ENCODE measurements at places on chromosomes 13 and 19.
A peak's percentile ranks its signal among the peaks of the same experiment; 100 is the strongest.

GRCh38 chr19:48390188-48391099, 907 bp downstream of the KDELR1 start:
- DNase-seq = peak; percentile 64

DNA sequence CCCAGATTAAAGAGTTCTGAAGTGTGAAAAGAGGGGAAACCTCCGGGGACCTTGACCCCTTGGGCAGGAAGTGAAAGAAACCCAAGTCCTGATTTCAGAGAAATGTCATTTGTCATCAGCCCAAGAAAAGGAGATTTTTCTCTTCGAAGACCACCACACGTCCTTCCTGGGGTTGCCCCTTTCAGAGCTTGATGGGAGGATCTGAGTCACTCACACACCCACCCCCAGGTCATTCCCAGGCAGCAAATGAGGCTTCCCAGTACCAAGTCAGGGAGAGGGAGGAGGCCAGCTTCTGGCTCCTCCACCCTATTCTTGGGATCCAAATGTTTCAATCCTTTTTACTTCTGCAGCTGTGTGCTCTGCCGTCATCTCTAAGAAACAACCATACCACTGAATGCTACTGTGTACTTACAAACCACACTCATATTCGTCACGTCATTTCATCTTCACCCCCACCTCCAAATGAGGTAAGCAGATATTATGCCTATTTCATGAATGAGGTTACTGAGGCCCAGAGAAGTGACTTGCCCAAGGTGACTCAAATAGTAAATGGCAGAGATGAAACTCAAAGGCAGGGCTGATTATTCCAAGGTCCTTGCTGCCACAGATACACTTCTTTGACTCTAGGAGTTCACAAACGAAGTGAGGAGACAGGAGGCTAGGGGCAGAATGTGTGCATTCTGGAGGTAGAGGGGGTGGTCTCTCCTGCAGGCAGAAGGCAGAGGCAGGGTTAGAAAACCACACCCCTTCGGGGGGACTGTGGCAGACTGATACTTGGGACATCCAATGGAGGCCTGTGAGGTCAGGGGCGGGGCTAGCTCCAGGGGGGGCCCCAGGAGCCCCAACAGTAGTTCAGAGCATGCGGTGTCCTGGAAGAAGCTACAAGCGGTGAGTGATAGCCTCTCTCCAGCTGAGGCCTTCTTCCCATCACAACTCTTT, 5.0 kb upstream of the KMT2B start:
- DNase-seq = no peak

DNA sequence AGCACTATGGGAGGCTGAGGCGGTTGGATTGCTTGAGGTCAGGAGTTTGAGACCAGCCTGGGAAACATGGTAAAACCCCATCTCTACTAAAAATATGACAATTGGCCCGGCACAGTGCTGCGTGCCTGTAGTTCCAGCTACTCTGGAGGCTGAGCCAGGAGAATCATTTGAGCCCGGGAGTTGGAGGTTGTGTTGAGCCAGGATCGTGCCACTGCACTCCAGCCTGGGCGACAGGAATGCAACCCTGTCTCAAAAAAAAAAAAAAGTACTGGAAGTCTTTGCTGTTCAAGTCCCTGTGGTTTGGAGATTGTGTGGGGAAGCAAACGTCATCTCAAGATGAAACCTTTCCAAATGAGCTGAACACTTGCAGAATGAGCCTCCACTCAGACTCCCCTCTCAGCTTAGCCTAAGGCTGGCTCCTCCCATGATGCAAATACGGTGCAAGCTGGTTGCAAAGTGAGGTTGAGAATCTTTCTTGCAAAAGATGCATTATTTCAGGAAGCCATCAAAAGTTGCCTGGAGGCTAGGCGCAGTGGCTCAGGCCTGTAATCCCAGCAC, 46.2 kb downstream of the MYO9B start:
- no peak for DNase-seq

GRCh38 chr13:50357586-50358118, 342.4 kb downstream of the KCNRG start:
- DNase-seq = no peak

DNA sequence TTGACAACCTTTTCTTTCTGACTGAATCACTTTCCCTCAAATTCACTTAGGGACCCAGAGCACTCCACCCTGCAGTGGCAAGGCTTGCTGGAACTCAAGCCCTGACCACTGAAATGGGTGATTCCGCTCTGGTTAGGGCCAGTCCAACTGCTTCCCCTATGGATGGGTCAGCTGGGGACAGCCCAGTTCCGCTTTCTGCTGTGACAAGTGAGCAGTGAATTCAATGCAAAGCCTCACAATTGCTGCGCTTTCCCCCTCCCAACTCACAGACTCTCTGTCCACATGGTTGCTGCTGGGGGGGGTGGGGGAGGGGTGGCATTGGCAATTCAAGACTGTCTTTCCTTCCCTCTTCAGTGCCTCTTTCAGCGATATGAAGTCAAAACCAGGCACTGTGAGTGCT, 18.7 kb downstream of the CD70 start:
- DNase-seq = peak; percentile 26

DNA sequence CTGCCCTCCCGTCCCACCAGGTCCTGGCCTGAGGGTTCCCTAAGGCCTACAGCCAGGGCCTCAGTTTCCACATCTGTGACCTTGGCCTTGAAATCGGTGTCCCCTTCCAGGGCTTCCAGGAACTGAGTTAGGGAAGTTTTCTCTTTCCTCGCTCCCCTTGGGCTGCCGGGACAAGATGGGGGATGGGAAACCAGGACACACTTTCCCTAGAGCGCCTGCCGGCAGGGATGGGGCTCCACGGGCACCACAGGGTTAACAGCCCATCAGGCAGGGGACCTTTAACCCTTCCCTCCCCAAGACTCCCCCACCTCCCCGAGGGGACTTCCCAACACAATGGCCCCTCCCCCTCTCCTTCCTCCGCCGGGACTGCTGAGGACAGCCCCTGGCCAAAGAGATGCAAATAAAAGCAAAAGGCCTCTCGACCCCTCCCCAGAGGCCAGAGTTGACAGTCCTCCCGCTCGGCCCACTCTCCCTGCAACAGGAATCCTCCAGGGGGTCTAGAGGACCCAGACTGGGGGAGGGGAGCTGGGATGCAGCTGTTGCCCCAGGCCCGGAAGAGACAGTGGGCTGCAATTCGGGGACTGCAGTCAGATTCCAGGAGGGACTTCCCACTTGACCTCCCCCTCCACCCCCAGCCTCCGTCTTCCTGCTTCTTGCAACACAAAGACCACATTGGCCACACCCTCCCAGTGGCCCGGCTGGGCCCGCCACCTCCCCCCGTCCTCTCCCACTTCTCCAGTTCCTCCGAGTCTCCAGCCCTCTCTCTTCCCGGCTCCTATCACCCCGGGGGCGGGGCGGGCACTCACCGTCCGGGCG, 3.4 kb downstream of the BBC3 start:
- peak; percentile 93 for DNase-seq

GRCh38 chr19:1104311-1105007, 665 bp downstream of the GPX4 start:
- peak; percentile 80 for DNase-seq

- DNase-seq = no peak
Observed at GRCh38 chr13:43911278-43911677, 31.6 kb downstream of the LACC1 start.

- no peak for DNase-seq
Observed at GRCh38 chr13:111906816-111907215, 160.1 kb upstream of the SOX1 start.

- DNase-seq = no peak
Observed at GRCh38 chr13:25463496-25463895, 91.7 kb downstream of the ATP8A2 start.
